ENCODE measurements at places on chromosomes 7 and 10.

- DNase-seq: no peak
Observed at GRCh38 chr10:27716521-27716920, 29.1 kb downstream of the MKX start.

DNA sequence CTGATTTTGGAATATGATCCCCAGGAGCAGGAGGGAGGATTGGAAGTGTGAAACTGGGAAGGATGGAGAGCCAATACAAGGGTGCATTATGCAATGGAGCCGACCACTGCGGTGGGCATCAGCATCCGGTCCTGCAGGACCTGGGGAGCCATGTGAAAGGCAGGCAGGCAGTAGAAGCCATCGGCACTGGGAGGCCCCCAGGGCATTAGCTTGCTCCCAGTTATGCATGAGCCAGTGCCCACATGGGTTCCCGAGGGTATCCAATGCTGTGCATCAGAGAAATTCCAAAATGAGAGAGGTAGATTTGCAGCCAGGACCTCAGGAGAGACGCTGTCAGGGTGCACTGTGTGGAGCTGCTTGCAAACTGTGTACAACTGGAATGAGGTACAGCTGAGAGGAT, 8.7 kb upstream of the KCP start:
- no peak for DNase-seq

- no peak for DNase-seq
Observed at GRCh38 chr10:2867788-2868299, 199.5 kb upstream of the PFKP start.

- no peak for DNase-seq
Observed at GRCh38 chr7:132034748-132035416, 478.5 kb upstream of the PODXL start.

GRCh38 chr10:50467209-50467608, 156.5 kb downstream of the SGMS1 start:
- no peak for DNase-seq

GRCh38 chr10:99733366-99733765, 1.3 kb downstream of the CUTC start:
- DNase-seq: no peak

DNA sequence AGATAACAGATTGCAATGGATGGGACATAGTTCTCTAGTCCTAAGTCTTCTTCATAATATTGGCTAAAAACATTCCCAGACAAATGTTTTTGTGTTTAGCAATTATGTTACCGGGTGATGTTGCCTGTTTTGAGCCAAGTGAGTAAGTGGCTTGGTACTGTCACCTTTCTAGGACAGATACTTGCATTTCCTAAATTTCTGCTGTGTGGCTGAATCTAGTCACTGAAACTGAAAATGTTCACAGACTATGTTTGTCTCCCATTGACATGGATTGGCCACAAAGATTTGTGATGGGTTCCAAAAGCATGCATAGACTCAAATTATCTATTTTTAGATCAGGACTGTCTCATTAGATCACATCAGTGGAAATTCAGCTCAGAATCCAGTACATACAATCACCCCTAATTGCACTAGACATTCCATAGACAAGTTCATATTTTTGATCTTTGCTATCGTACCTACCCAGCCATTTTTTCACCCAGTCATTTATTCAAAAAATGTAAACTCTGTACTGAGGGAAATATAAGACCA, 1222.1 kb upstream of the AUTS2 start:
- DNase-seq: no peak

DNA sequence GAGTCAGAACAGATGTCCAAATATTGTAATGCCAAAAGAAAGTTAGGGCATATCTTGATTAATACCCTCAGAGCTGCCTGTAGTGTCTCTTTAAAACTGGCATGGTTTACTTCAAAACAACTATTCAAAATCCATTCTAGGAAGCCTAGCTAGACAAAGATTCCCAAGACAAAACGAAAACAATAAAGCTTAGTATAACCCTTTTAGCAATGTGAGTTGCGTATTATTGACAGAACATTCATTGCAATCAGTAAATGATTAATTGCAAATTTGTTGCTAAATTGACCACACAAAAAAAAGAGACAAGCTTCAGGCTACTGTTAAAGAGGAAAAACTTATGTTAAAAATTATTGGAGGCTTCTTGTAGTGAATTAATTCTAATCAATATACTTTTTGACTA, 406.9 kb downstream of the DGKB start:
- DNase-seq: no peak

GRCh38 chr10:23359692-23360380, 15.2 kb upstream of the C10orf67 start:
- DNase-seq: no peak

DNA sequence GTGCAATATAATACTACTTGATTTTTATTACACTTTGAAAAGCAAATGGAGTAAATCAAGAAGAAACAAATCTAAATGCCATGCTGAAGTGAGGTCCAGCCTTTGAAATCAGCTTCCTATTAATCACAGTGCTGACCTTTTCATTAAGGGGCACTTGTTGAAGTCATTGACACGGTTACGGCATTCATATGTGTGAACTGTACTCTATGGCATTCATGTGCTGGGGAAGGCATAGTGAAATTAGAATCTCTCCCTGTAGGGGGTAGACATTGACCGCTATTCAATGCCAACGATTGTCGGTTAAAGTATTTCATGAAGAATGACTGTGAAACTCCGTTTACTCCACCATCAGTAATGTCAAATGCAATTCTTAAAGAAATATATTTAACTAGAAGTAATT, 296.1 kb upstream of the SEMA3A start:
- DNase-seq: no peak

GRCh38 chr7:51009716-51010496, 227.2 kb upstream of the GRB10 start:
- DNase-seq: peak; percentile 16

GRCh38 chr7:48067475-48067874, 21.6 kb upstream of the UPP1 start:
- DNase-seq: no peak

DNA sequence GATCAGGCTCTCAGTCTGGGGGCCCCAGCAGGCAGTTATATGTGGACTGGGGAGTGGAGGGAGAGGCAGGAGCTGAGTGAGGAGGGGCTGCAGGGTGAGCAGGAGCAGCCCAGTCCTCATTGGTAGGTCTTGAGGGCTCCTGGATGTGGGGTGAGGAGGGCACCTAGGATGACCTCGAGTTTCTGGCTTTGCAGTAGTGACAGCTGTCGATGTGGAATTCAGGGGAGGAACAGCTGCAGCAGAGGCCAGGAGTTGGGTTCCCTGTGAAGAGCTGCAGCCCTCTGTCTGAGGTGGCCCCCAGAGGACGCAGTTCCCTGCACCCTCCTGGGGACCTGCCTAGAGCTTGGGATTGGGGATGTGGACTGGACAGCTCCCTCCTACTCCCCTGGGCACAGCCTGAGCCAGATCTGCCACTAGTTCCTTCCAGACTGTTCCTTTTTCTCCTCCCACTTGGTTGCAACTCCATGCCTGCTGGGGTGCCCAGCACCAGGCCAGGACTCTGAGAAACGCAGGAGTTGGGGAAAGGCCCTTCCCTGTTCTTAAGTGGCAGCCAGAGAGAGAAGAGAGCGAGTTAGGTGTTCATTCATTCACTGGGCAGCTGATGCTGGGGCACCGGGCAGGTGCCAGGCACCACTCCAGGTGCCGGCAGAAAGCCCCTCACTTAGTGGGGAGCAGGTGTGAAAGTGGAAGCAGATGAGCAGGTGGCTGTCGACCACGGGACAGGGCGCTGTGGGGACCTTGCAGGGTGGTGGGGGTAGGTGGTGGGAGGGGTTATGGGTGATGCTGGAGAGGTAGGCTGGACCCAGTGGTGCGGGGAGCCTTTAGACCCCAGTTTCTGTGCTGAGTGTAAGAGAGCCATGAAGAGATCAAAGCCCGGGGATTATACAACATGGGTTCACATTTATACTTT, 57.9 kb downstream of the PRF1 start:
- no peak for DNase-seq

DNA sequence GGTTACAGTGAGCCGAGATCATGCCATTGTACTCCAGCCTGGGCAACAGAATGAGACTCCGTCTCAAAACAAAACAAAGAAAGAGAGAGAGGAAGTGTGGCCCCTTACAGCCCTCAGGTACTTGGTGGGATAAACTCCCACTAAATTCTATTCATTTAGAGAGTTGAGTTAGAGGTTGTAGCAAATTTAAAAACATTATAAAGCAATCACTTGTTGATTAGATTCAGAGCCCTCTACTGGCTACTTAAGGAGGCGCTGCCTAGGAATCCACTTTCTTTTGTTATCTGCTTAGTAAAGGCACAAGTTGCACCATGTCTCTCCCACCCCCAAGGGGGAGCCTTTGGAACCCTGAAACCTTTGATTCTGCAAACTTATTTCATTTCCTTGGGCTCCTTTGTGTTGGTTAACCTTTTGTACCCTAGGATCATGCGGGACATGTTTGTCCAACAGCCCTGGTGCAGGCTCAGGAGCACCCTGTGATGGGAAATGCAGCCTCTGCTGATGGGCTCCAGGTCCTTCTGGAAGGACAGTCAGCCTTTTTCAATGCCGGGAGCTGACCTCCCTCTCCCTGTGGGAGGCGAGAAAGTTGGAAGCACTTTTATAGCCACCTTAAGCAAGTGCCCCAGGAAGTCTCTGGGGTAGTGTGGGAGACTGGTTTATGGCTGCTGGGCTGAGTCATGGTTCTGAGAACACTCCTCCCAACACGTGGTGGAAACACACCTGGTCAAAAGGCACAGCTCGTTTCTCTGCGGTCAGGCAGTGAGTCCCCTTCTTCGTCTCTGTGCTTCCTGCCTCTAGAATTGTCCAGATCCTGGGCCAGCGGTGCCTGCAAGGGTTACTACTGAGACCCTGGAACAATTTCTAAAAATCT, 2.3 kb downstream of the HKDC1 start:
- DNase-seq: peak; percentile 81

Data from H7 (cell line).